ENCODE measurements at places on chromosomes 11 and 22.

DNA sequence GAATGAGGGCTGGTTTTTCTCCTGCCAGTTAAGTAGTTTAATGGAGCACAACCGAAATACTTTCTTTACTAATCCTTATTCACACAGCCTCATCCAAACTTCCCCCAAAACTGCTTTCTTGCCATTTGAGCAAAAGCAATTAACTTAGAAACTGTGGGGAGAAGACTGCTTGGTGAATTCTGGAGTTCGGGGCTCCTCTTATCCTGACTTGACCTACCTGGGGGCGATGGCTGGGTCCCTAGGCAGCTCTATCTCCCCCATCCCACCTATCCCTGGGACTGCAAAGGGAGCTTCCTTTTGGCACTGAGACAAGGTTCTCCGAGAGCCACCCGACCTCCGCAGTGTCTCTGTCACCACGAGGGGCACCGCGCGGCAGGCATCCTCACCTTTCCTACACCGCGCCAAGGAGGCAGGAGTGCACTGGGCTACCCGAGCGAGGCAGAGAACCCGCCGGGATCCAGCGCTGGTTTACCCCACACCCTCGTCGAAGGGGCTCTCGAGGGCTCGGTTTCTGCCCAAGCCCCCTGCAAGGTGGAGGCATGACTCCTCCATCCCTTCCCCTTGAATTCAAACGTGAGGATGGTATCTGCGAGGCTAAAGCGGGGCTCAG lies 759 bp downstream of the DESI1 start:
- DNase-seq: peak; percentile 19

DNA sequence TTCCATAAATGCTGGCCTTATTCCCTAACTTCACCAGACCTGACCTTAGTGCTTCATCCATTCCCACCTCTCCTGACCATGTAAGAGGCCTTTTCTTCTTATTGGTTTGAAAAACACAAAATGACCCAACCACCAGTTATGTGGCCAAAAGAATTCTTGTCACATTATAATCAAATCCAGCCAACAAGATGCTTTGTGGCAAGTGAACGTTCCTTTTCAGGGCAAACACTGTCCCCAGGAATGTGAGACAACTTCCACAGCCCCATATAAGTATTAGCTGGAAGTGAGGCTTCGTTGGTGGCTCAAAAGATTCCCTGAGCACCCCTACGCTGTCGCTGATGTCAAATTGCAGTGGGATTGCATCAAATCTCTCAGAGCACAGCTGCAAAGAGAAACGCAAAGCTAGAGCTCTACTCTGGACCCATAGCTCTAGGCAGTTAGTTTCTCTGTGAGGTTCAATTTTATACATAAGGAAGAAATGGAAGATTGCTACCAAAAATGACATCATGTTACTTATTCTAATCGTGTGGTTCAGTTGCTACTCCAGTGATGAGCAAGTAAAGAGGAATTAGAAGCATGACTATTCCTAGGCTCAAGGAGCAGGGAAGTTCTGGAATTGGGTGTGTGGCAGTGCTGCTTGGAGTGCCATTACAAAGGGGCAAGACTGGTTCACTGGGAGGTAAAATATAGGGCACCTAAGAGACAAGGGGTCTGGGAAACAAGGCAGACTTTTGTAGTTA lies 26.1 kb downstream of the GLYATL1 start:
- no peak for DNase-seq

- DNase-seq: peak; percentile 21
Measured at GRCh38 chr11:95517453-95517852, 272.1 kb downstream of the FAM76B start.

DNA sequence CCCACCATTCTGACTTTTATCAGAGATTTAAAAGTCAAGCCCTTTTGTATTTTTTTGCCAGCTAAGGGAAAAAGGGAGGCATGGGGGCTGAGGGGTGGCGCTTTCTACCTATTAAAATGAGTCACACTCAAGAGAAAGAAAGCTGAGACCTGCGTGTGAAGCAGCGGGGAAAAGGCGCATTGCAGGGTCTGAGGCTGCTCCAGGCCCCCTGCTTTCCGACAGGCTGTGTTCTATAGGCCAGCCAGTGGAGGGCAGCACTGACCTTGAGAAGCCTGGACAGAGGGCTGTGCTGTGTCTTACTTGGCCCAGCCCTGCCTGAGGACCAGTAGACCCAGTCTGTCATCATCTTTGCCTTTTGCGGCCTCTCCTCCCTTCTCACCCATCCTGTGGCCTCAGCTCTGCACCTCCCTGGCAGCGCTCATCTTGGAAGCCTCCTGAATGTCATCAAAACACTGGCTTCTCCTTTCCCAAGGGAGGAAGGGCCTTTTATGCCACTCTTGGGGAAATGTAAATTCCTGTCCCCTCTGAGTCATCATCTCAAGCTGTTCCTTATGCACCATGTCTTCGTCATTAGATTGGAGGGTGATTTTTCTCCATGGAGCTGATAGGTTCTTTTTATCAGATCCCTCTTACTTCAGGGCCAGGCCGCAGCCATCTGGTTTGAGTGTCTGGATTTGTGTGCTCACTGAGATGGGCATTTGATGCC lies 12.6 kb upstream of the MAPK8IP1 start:
- peak; percentile 49 for DNase-seq

Data from lung (tissue), 17 donors.